ENCODE measurements at places on chromosomes 6 and 20.

- no peak for DNase-seq
These were observed 68.3 kb downstream of the CNBD2 start for GRCh38 chr20:36036688-36037087.

DNA sequence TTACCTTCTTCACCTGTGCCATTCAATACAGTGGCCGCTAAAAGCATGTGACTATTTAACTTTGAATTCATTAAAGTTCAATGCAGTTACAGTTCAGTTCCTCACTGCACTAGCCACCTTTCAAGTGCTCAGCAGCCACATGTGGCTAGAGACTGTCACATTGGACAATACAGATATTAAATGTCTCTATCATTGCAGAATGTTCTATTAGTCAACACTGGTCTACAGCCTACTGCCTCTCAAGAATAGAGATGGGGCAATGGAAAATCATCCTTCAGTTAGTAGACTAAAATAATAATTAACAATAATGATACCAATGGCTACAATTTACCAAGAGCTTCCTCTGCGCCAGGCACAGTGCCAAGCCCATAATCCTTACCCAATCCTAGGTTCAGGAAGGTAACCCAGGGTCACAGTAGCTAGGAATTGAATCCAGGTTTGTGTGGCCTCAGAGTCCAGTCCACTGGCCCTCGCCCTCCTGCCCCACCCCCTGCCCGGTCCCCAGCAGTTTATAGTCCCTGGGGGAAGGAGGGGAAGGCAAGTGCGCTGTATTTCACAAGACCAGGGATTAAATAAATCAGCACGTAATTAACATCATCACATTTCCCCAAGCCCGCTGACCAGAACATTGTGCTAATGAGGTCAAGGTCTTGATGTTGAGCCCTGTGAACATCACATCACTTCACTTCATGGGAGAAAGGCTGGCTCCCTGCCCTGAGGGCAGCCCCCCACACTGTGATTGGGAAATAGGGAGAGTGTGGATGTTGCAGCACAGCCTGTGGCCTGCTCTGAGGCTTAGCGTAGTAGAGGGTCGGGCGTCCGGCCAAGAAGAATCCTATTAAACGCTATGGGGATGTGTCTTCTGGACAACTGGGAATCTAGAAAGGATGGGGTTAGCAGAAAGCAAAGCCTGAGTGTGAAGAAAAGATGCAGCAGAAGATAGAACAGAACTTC, 147.2 kb downstream of the VEGFA start:
- DNase-seq: no peak

DNA sequence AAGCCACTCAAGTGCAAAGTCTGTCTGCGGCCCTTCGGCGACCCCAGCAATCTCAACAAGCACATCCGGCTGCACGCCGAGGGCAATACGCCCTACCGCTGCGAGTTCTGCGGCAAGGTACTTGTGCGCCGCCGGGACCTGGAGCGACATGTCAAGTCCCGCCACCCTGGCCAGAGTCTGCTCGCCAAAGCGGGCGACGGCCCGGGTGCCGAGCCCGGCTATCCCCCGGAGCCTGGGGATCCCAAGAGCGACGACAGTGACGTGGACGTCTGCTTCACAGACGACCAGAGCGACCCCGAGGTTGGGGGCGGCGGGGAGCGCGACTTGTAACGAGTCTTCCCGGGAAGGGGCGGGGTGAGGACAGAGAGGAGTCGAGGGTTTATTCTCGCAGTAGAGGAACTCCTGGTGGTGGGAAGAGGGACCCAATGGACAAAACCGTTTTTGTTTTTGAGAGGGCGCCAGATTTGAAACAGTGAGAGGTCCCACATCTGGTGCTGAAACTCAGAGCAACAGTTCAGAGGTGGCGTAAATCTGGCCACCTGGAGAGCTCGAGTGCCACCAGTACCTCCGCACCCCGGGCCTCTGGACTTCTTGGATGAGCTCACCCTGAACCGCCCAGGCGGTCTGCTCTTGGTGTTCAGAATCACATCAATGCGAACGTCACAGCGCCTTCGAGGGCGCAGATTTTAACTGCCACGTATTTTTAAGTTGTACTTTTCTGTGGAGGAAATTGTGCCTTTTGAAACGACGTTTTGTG, 8.0 kb downstream of the PRDM13 start:
- DNase-seq: no peak

DNA sequence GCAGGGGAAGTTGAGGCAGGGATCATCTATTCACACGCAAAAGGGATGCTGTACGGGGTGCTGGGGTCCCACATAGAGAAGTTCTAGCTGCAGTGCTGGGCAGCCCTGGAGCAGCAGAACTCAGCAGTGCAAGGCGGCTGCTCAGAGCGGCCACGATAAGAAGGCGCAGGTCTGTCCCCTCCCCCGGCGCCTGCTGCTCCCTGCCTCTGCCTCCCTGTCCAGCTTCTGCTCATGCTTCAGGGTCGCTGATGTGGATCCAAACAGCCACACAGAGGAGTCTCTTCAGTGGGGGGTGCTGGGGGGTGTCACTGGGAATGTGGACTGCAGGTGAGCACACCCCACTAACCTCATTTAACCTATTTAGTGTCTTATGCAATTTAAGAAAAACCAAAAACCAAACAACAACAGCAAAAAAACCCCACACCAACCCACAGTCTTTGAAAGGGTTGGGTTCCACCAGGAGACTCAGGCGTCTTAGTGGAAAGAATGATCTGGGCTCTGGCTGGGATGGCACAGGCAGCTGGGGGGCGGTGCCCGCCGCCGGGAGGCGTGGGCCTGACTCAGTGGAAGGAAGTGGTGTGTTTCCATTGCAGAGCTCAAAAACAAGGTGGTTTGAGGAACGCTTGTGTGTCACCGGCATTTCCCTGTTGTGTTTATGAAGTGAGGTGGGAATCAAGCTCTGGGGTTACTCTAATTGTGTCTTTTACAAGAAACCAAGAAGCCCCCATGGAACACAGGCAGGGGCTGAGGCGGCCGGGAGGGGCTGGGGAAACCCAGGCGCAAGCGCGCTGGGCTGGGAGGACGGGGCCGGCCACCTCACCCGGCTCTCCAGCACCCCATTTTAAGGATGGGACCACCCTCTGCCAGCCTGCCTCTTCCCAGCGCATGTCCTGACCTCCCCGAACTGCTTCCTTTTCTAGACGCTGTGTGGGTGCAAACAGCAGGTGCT, 55.1 kb downstream of the IRF4 start:
- DNase-seq: no peak

DNA sequence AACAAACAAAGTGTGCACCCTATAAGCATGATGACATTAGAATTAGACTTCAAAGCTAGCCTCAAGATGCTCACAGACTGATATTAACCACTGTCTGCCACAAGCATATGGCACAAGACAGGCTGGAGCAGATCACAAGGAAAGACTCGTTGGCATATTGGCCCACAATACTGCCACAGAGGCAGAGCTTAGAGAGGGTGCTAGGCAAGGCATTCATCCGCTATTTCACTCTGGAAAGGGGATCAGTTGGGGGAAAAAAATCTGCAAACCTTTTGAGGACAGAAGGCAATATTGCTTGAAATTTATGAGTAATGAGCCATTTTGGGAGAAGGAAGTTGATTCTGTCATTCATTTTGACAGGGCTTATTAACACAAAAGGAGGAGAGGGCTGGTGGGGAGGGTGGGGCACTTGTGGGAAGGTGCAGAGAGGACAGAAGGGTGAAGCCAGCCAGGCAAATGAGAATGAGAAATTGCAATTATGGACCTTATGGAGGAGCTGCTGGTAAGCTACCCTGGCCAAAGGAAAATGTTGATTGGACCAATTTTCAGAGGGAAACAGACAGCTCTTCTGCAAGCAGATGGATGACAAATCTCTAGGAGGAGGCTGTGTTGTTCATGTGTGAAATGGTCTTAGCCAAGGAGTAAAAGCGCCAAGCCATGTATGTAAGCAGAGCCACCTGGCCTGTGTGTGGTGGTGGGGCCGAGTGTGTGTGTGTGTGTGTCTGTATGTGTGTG, 187.7 kb downstream of the GMPR start:
- DNase-seq: no peak

DNA sequence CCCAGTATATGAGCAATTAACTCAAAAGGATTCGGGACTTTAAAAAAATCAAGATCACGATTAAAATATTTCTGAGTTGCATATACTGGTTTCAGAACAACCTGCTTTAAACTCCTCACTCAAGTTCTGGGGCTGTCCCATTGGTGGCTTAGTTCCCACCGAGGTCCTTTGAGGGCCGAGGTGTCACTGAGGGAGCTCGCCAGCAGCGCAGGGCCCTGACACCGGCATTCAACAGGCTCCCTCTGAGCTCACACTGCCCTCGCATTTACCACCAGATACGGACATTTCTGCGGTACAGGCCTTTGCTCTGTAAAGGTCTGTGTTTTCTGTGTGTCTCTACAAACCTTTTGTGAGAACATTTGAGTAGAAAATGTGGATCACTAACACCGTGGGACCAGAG, 24.4 kb upstream of the BNIP5 start:
- DNase-seq: no peak

- DNase-seq: no peak
These were observed 111.2 kb downstream of the GMPR start for GRCh38 chr6:16349544-16349943.
